ENCODE measurements at places on chromosomes 5 and 9. TPM values are rescaled to one million over a fixed set of nuclear protein-coding genes. Genes with fewer than 3 reads are reported as not detected.

- DNase-seq = no peak
These were observed 5.7 kb downstream of the FIBCD1 start for GRCh38 chr9:130933114-130934046.

GRCh38 chr5:72920690-72921502 lies 34.9 kb upstream of the FCHO2 start:
- no peak for DNase-seq

Gene SMIM33
- polyA plus RNA-seq = not detected

DNA sequence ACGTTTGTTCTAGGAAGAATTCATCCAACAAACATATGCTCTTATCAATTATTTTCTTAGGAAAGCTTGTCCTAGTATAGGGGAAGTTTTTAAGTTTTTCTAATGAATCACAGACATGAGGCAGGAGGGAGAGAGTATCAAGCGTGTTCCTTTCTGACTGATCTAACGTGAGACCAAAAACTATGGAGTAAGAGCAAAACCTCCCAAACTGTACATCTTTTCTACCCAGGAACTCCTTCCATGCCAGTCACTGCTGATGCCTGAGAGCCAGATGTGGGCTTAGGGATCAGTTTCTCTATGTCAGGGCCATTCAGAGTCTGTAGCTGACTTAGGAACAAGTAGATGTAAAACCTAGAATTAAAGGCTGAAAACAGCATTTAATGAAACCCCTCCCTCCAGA lies 51.7 kb upstream of the NFIB start:
- no peak for DNase-seq

DNA sequence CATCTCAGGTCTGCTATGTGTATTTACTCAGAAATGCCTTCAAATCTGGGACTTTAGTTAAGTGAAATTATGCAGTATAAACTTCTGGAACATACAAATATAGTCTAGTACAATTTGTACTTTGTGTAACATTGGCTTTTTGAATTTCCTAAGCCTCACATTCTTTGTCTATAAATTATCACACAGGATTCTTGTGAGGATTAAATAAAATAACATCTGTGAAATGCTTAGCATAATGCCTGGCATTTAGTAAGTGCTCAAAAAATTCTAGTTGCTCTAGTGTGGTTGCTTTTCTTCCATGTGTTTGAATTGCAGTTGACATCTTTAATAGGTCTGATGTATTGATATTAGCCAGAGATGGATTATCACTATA lies 2.6 kb downstream of the HMMR start:
- DNase-seq = no peak

Gene PCDHGC5
- 1.5 TPM for polyA plus RNA-seq

GRCh38 chr9:127186806-127187205 lies 64.4 kb upstream of the ANGPTL2 start:
- no peak for DNase-seq

DNA sequence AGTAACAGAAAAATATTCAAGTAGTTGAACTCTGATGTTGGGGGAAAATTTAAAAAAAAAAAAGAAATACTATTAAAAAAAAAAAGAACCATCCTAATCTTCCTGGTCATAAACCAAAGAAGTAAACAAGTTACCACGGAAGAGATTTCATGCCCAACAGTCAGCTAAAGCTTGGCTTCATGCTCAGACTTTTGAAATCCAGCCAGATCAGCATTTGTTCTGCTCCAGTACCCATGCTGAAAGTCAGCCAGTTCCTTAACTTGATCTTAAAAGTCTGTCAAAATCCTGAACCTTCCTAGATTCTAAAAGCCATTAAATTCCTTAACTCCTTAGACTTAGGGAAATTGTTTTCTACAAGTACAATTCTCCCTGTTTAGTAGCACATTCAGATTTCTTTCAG lies 908.7 kb upstream of the CDH9 start:
- DNase-seq = no peak

GRCh38 chr5:73253047-73253660 lies 80.2 kb downstream of the TMEM174 start:
- no peak for DNase-seq

Gene NRARP
- polyA plus RNA-seq = 0.43 TPM

GRCh38 chr5:145975361-145976066 lies 39.1 kb downstream of the SH3RF2 start:
- peak; percentile 66 for DNase-seq

Gene PSD2
- not detected for polyA plus RNA-seq

- DNase-seq = no peak
These were observed 50.1 kb upstream of the SARDH start for GRCh38 chr9:133788045-133788818.

GRCh38 chr9:122991370-122991830 lies 42.1 kb upstream of the GPR21 start:
- DNase-seq = peak; percentile 71

Gene CNTLN
- polyA plus RNA-seq = 2.4 TPM

GRCh38 chr5:91595424-91595823 lies 212.3 kb upstream of the ARRDC3 start:
- no peak for DNase-seq

GRCh38 chr5:176652136-176652535 lies 4.9 kb downstream of the TSPAN17 start:
- DNase-seq = no peak

DNA sequence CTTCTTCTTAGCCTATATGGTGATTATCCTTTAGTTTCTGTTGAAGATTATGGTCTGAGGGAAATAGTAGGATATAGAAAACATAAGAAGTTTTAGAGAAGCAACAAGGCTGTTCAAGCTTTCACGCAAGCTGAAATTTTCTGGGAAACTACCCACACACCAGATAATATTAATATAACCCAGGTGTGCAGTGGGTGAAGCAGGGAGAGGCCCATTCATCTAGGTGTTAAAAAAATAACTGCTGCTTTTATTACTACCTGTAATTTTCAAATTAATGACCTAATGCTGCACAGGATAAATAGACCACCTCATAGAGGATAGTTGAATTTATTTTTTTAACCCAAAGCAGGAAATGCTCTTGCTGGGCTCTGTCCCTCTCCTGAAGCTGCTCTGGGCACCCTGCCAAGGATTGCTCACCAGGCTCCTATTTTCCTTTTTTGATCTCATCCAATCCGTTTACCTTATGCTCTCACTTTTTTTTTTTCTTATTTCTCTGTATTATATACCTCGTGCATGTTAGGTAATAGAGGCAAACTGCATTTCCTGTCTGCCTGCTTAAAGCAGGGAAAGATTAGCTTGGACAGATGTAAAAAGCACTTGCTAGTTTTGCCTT lies 124.3 kb upstream of the SLC12A2 start:
- no peak for DNase-seq

GRCh38 chr9:72462340-72462739 lies 59.1 kb upstream of the TMC1 start:
- DNase-seq = no peak

DNA sequence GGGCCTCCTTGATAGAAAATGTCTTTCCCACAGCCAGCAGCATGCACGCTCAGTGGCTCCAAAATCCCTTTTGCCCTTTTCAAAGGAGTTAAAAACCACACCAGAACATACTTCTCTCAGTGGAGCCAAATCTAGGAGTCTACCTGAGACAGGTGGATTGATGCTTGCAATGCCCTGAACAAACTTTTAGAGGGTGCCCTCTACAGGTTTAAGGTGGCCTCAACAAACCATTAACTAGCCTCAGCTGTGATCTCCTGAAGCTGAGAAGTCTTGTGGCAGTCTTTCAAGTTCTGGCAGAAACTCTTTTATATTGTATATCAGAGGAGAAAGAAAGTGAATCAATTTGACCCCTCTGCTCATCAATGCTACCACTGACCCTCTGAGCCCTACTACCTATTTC lies 125.4 kb downstream of the MED27 start:
- no peak for DNase-seq

GRCh38 chr5:1546556-1546955 lies 22.8 kb upstream of the LPCAT1 start:
- DNase-seq = no peak

Gene RASEF
- polyA plus RNA-seq = 0.08 TPM

GRCh38 chr9:19231126-19231903 lies 822 bp downstream of the DENND4C start:
- no peak for DNase-seq

- DNase-seq = no peak
These were observed 137.0 kb downstream of the MRPL36 start for GRCh38 chr5:1662559-1663085.

GRCh38 chr5:132257131-132258101 lies at the start of gene PDLIM4:
Gene PDLIM4 (plus strand): TSS chr5:132257696. CDS start chr5:132257735, 39 bp downstream.
- no peak for DNase-seq

Gene CNTNAP3
- polyA plus RNA-seq = 6.7 TPM

- DNase-seq = no peak
These were observed 6.7 kb downstream of the GNG10 start for GRCh38 chr9:111668026-111668573.

DNA sequence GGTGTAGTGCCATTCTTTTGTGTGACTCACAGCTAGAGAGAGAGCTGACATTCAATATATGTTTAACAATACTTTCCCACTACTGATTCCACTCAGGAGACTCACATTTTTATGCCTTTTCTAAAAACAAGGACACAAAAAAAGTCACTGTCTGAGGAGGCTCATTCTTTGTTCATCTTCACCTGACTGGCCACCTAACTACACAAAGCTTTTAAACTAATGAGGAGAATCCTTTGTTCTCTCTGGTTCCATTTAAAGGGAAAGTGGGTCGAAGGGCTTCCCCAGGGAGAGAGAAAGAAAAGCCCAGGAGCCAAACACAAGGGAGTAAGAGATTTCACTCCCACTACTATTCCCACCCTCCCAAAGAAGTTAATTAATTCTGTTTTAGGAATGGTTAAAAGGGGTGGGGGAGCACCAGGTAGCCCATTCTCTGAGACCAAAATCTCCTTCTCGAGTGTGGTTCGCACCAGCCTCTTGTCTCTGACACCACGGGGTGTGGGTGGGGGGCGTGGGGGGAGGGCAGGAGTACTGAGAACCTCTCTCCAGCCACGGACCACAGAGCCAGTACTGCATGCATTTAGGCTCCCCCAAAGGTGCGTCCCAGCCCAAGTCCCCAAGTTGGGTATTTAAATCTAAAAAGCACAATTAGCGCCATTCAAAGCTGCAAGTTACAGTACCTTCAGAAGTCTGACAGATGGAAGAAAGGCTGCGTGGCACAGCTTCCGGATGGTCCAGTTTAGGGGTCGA lies 747 bp downstream of the TRPM3 start:
- DNase-seq = no peak

DNA sequence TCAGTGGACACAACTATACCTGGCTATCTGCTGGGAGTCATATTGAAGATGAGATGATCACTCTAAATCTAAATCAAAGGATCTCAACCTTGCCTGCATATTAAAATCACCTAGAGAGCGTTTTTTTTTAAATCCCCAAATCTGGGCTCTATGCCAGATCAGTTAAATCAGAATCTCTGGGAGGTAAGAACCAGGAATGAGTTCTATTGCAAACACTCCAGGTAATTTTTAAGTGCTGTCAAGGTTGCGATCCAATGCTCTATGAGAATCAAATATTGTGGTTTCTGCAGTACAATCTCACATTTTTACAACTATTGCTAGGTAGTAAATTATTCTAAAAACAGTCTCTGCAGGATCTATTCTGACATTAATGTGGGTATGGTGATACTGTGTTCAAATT lies 202.3 kb upstream of the OR13F1 start:
- DNase-seq = no peak

GRCh38 chr9:70563431-70564204 lies 149.2 kb upstream of the KLF9 start:
- DNase-seq = no peak

- DNase-seq = no peak
These were observed 4.5 kb downstream of the FCN2 start for GRCh38 chr9:134885001-134885678.

DNA sequence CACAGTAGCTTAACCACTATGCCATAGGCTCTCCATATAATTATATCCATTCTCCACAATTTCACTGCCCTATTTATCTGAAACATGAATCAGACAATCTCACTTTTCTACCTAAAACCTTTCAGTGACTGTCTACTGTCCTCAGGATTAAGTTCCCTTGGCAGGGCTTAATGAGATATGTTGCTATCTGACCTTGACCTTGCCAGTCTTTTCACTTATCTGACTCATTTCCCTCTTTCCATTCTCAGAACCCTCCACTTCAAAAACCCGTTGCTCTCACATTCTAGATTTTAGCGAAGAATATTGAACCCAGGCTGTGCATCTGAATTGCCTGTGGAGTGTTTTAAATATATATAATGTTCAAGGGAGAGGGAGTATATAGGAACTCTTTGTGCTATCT lies 452.1 kb upstream of the MPDZ start:
- DNase-seq = no peak

Gene IL5
- not detected for polyA plus RNA-seq

Gene DDX4
- polyA plus RNA-seq = 0.04 TPM

Gene TSSK1B
- 0.07 TPM for polyA plus RNA-seq

Gene LCN6
- polyA plus RNA-seq = not detected

Gene BARHL1
- not detected for polyA plus RNA-seq

- DNase-seq = no peak
These were observed 29.8 kb downstream of the C5orf22 start for GRCh38 chr5:31561946-31562345.

DNA sequence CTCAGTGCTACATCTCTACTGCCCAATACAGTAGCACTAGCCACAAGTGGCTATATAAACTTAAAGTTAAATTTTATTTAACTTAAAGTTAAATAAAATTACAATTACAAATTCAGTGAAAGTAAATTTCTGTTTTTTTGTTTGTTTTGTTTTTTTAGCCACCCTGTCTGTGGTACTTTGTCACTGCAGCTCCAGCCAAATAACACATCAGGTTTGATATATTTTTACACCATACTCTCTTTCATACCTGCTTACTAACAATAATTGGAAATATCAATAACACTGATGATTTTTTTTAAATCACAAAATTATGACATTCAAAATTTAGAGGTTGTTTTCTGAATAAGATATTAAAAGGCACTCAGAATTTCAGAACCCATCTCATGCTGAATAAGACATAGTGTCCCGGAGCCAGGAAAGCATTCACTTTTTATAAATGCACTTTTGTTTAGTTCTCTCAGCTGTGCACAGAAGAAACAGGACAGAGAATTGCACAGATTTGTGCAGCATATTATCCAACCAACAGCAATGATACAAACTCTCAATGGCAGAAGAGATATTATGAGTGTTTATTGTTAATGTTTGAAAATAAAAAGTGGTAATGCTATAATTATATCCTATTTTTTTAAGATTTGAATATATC lies 92.6 kb downstream of the EDIL3 start:
- no peak for DNase-seq

GRCh38 chr5:94693845-94694370 lies 75.4 kb downstream of the SLF1 start:
- DNase-seq = no peak

GRCh38 chr9:127027694-127028093 lies 94.7 kb downstream of the ANGPTL2 start:
- no peak for DNase-seq

- no peak for DNase-seq
These were observed 290.1 kb upstream of the MPDZ start for GRCh38 chr9:13569602-13570067.
